ENCODE measurements at places on chromosomes 7 and 10. TPM values are rescaled to one million over a fixed set of nuclear protein-coding genes. Genes with fewer than 3 reads are reported as not detected.
A peak's percentile ranks its signal among the peaks of the same experiment; 100 is the strongest.

- DNase-seq: no peak
Measured at GRCh38 chr10:116147147-116147905, 125.7 kb downstream of the GFRA1 start.

DNA sequence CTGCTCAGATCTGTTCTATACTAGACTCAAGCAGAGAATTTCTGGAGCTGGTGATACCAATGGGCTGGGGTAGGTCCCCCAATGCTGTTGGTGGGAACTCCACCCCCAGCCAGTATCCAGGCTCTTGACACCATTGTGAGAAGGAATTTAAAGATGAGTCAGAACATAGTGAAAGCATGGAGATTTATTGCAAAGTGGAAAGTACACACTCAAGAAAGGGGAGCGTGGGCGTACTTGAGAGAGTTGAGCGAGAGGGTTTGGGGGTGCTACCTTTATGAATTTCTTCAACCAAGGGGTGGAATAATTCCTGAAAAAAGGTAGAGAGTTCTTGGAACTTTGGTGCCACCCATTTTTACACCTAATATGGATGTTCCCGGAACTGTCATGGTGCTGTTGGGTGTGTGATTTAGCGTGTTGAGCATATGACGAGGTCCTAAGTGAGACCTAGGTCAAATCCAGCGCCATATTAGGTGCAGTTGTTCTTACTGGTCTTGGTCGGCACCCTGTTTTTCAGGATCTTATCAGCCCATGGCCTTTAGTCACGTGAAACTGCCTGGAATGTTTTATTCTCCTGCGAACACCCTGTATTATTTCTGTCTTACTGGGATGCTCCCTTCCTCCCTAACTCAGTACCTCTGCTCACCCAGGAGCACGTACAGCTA, 122.0 kb upstream of the AHR start:
- DNase-seq: no peak

DNA sequence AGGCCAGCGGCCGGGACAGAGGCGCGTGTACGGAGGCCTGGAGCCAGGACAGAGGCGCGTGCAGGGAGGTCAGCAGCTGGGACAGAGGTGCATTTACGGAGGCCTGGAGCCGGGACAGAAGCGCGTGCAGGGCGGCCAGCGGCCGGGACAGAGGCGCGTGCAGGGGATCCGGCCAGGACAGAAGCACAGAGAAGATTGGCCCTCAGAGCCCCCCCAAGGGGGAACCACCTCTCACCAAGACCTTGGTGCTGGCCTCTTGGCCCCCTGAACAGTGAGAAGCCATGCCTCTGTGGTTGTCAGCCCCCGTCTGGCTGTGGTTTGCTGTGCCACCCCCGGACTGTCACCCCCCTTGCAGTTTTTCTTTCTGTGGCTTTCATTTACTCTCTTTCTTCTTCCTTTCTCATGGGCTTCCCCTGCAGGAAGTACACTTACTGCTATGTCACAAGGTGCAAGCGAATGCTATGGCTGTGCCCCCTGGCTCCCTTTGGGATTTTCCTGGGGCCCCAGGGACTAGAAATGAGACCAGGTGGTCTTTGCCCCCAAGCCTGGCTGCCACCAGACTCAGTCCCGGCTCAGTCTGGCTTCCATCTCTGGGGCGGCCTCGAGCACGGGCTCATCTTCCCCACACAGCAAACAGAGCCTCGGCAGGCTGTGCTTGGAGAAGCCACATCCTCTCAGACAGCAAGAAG, 41.1 kb downstream of the INSIG1 start:
- no peak for DNase-seq

DNA sequence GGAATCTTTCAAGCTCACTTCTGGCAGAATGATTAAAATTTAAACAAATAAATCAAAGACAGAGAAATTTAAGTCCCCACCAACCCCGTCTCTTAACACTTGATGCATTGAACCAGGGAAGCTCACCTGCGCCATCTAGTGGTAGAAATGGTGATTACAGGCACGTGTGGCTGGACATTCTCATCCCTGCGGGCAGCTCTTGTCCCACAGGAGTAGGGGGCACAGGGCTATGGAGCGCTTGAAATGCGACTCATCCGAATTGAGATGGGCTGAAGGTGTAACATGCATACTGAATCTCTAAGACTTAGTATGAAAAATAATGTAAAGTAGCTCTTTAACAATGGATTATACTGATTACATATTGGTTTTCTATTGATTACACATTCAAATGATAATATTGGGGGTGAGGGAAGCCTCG, 24.8 kb upstream of the SLIT1 start:
- peak; percentile 73 for DNase-seq

DNA sequence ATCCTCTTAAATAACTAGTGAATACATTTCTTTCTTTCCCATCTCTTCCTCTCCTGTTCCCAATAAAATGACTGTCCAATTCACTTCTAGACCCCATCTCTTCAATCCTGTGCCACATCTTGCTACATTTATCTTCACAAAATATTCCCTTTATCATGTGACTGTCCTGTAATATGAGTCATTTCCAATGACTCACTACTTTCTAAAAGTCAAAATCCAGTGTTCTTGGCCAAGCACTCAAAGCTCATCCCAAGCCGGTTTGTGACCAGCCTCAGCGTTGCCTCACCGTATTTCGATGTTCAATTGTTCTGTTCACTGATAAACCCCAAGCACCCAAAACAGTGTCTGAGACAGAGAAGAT, 104.7 kb downstream of the PARD3 start:
- DNase-seq: no peak

DNA sequence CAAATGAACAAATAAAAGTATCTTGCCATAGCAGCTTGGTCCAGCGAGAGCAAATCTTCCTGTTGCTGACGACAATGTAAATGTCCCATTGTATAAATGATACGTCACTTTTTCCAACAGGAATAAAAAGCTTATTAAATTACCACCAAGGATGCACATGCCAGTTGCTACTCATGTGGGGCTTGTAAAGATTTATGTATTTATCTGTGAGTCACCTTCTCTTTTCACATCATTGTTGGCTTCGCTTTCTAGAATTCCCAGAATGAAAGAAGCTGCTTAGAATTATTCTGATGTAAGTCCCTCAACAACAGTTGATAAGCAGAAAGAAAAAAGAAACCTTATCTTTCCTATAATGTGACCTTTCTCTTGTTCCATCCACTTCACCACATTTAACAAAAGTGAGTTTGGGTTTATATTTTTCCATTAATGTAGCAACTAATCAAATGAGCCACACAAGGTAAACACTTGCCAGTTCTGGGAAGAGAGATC, 22.4 kb downstream of the DNAJC12 start:
- no peak for DNase-seq

GRCh38 chr10:29112827-29113615, 175.8 kb upstream of the LYZL1 start:
- DNase-seq: no peak

GRCh38 chr10:52216852-52217251, 97.2 kb upstream of the DKK1 start:
- no peak for DNase-seq

GRCh38 chr7:30285067-30285535, 704 bp downstream of the ZNRF2 start:
- no peak for DNase-seq

DNA sequence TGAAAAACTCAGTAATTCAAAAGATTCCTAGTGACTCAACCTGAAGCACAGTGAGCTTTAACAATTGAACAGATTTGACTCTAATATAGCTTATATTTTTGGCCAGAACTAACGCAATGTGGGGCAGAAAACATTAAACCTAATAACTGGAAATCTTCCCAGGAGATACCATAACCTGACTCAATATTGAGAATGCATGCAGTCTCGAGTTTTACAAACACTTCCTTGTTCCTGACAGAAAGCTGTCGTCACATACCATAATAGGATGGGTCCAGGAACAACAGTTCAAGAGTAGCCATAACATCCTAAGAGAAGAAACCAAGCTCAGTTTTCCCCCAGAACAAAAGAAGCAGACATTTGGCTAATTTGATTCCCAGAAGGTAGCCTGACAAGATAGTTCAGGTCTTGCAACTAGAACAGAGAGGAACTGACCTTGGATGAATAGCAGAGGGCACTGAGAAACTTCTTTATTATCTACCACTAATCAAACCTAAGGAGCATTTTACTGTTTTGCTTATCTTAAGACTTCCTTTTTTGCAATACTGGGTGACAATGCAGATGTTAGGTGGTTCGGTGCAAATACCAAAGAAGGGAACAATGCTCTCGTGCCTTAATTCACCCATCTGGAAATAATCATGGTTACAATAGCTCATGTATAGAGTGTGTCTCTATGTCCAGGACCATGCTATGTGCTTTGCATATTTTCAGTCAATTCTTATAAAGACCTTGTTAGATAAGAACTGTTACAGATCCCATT, 38.6 kb upstream of the ACSL5 start:
- no peak for DNase-seq

DNA sequence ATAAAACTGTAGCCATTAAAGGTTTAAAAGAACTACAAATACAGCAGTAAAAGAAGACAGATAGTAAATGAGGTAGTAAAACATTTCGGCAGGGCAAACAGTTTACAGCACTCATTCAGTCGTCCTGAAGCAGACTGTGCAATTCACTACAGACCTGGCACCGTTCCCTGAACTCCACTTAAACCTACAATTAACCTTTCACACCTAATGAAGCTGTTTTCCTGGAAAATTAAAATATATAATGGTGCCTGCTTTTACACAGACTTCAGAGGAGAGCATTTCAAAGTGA, 335.3 kb downstream of the GFRA1 start:
- DNase-seq: no peak

GRCh38 chr10:120941501-120941900, 90.3 kb downstream of the WDR11 start:
- no peak for DNase-seq

DNA sequence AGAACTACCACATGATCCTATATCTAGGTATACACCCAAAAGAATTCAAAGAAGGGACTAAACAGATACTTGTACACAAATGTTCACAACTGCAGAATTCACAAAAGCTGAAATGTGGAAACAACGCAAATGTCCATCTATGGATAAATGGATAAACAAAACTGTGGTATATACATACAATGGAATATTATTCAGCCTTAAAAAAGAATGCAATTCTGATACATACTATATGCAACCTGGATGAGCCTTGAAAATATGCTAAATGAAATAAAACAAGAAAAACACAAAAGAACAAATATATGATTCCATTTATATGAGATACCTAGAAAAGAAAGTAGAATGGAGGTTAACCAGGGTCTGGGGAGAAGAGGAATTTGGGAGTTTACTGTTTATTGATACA, 7.2 kb downstream of the FAM133B start:
- DNase-seq: no peak

The MAD1L1 gene
- total RNA-seq: 33.9 TPM

The EN2 gene
- total RNA-seq: 1.5 TPM

The SPDYE6 gene
- total RNA-seq: not detected

The RNF133 gene
- total RNA-seq: 0.55 TPM

The SYT15B gene
- total RNA-seq: 1.8 TPM

All from ovary (tissue), 10 donors.